Astrocyte (in vitro differentiated cells and primary cell): ENCODE measurements at places on chromosomes 7 and 10. TPM values are rescaled to one million over a fixed set of nuclear protein-coding genes. Genes with fewer than 3 reads are reported as not detected.

- H3K4me1 ChIP-seq: no peaks in the 10 kb centered on the region
- no peak for DNase-seq
- no peaks in the 10 kb centered on the region for H3K36me3 ChIP-seq
- H3K27ac ChIP-seq: no peak overlapping the region
These were observed 6.8 kb upstream of the NAT16 start for GRCh38 chr7:101186844-101187428.

DNA sequence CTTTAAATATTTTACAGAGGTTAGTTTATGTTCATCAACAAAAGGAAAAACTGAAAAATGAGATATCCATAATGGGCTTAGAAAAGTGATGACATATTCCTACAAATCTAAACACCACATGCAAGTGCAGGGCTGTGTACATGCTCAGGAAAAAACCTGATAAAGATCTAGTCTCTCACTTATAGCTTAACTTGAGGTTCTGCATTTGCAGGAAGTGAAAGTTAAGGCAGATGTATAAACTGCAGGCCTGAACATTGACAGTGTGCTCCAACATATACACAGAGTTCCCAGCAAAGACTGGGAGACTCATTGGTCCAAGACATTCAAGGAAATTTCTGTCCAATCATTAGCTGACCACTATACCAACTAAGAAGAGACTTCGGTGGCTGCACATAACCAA lies 63.8 kb upstream of the RET start:
- no peaks in the 10 kb centered on the region for H3K27me3 ChIP-seq
- no peak overlapping the region for H3K27ac ChIP-seq
- H3K4me1 ChIP-seq: no peaks in the 10 kb centered on the region
- H3K36me3 ChIP-seq: no peaks in the 10 kb centered on the region

GRCh38 chr10:131586958-131587357 lies 275.4 kb upstream of the TCERG1L start:
- H3K27ac ChIP-seq: no peak overlapping the region
- DNase-seq: no peak

GRCh38 chr7:31679574-31680305 lies 7.3 kb upstream of the PPP1R17 start:
- H3K4me1 ChIP-seq: no peaks in the 10 kb centered on the region
- H3K4me3 ChIP-seq: no peak overlapping the region
- H3K27ac ChIP-seq: no peak overlapping the region
- H3K27me3 ChIP-seq: no peaks in the 10 kb centered on the region

DNA sequence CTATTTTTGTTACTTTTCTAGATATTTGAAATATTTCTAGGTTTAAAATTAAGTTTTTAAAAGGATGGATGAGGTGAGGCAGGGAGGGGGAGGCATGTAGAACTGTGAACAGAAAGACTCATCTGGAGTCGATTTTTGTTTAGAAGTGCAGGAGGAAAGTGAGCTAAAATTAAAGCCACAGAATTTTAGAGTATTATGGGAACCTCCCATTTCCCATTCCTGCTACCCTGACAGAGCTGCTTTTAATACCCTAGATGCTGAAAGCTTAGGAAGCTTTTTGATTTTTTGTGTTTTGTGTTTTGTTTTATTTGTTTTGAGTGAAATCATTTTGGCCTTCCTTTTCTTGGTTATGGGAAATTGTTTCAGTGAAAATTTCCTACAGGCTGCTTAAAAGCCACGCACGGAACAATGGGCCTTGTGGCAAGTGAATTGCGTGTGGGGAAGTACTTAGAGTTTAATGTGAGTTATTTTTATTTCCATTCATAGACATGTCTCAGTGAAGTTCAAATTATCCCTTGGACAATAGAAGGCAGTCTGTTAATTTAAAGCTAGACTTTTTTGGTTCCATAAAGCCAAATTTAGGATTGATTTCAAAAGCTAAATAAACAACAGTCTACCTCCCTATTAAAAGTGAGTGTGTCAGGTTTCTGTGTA lies 102.0 kb upstream of the HDAC9 start:
- H3K27ac ChIP-seq: no peak overlapping the region
- no peak for DNase-seq
- H3K4me1 ChIP-seq: peaks cover 16% of the 10 kb centered on the region
- H3K36me3 ChIP-seq: no peaks in the 10 kb centered on the region
- H3K4me3 ChIP-seq: no peak overlapping the region

- no peak for DNase-seq
- H3K27ac ChIP-seq: no peak overlapping the region
- peaks cover 25% of the 10 kb centered on the region for H3K4me1 ChIP-seq
- H3K27me3 ChIP-seq: no peaks in the 10 kb centered on the region
These were observed 27.3 kb downstream of the MTURN start for GRCh38 chr7:30162133-30162532.

Gene CPA1
- total RNA-seq: not detected in 2 replicates

Gene LOXL4
- total RNA-seq: 26.6 and 41.2 TPM in 2 replicates

Gene CPA2
- total RNA-seq: not detected in 2 replicates

Gene ITPRID1
- total RNA-seq: not detected in 2 replicates
